RWPE2 (cell line): ENCODE measurements at places on chromosomes 7 and 10.

DNA sequence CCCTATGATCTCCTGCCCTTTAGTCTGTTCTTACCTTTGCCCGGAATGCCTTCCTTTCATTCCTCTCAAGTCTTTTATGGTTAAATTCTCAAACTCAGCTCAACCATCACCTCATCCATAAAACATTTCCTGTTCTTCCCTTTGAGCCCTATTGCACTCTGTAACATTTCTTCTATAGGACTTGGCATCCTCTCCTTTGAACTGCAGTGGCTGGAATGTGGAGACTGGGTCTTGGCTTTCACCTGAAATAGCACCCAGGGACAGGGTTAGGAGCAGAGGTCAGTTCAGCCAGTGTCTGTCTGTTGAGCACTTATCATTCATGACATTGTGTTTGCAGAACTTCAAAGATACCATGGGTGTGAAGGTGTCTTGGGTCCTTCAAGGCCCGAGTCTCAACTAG, 7.2 kb downstream of the NFE2L3 start:
- no peak for DNase-seq

DNA sequence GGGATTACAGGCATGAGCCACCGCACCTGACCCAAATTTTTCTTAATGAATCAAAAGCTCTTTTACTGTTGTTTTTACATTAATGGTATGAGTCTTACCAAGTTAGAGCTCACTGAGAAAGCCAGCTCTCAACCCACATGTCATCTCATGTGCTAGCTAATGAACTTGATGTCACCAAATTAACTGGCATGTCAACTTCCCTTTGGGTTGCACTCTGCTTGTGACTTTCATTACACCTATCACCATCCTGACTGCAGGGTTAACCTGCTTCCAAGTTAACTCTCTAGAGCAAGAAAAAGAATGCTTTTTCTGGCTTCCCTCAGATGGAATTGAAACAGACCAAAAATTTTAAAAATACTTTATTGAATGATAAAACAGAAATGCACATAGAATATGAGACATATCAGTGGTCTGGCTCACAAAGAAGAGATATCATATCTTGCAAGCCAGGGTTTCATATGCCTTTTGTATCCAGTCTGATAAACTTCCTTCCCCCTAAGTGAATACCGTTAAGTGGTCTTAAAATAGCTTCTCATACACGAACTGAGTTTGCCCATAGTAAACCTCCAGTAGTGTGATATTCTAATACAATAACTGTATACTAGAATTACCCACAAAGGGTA, 42.9 kb upstream of the TRIM24 start:
- DNase-seq: no peak

DNA sequence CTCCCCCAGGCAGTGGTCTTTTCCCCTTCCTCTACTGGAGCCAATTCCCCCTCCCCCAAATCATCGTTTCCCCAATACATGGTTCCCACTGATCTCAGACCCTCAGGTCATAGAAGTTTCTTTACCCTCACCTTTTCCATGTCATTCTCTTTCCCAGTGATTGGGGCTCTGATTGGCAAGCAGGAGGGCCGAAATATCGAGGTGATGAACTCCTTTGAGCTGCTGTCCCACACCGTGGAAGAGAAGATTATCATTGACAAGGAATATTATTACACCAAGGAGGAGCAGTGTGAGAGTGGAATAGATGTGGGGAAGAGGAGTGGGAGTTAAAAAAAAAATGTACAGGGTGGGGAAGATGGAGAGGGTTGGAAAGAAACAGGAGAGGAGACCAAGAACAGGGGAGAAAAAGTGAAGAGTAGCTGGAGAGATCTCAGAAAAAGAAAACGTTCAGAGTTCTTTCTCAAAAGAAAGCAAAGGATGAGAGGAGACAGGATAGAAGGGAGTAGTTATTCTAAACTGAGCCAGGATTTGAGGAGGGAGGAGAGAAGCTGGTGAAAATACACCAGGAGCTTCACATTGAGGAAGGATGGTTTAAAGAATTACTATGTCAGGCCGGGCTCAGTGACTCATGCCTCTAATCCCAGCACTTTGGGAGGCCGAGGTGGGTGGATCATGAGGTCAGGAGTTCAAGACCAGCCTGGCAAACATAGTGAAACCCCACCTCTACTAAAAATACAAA, 858 bp downstream of the COPS6 start:
- no peak for DNase-seq

DNA sequence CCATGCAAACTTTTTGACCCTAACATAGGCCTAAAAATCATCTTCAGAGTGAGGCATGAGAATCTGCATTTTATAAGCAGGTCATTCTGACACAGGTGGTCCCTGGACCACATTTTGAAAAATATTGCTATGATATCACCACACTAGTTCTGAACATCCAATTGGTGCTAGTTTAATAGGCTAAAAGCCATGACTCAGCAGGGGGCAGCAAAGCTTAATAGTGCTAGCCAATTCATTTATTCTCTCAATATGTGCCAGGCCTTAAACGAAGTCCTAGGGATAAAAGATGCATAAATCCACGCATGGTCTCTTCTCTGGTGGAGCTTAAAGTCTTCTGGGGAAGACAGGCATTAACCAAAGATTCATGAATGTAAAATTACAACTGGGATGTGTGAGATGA, 10.2 kb upstream of the SLC25A28 start:
- DNase-seq: no peak

- peak; percentile 74 for DNase-seq
Observed at GRCh38 chr10:15084502-15084922, 4.1 kb downstream of the ACBD7 start.

DNA sequence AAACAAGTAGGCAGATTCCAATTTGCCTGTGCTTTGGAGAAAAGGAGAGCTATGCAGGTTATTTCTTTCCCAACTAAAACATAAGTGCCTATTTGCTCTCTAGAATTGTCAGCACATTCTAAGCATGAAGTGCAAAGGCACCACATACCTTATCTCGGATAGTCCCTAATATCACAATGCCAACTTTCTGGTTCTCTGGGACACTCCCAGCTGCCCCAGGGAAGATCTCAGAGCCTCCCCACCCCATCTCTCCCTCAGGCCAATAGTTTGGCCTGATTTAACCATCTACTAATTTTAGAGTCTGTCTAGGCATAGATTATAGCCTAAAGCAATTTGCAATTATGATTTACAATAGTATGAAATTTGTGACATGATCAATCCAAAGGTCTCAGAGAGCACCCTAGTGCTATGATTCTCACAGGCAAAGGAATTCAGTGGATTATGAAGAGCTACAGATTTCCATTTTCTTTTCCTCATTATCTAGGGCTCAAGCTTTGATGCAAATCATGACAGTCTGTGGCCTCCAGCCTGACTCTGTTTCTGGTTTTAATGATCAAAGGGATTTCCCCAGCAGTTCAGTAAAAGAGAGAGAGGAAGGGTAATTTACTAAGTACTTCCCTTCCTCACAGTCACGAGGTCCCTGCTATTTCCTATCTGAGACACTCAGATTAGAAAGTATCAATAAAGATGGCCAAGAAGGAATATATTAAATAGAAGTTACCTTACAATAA, 29.0 kb upstream of the IL6 start:
- DNase-seq: no peak

- no peak for DNase-seq
Observed at GRCh38 chr10:61159253-61159652, 215.3 kb upstream of the RHOBTB1 start.

DNA sequence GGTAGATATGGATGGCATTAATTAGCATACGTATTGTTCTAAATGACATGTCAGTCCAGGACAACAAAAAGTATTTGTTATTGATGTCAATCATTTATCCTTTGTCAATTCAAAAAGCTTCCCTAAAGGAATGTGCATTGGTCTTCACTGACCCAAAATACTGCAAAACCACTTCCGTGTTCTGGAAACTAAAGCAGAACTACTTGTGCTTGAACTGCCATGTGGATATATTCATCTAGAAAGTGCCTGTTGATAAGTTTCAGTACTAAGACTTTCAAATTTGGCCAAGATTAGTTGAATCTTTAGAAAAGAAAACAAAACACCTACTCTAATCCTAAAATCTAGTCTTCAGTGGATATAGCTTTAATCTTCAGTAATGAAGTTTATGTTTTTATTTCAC, 242.1 kb upstream of the PPP1R3A start:
- no peak for DNase-seq

DNA sequence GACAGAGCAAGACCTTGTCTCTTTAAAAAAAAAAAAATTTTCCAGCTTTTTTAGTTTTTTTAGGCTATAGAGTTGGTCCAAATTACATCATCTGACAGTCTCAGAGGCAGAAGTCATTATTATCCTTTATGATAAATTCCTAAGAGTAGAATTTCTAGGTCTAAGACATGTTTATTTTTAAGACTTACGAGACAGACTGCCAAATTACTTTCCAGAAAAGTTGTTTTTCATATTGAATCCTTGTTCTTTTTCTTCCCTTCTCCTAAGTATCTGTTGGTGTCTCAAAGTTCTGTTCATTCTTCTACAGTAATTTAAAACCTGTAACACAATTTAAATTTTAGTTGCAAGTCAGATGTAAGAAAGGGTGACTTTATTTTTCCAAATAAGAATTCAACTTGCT, 421.4 kb downstream of the GALNT17 start:
- DNase-seq: no peak

DNA sequence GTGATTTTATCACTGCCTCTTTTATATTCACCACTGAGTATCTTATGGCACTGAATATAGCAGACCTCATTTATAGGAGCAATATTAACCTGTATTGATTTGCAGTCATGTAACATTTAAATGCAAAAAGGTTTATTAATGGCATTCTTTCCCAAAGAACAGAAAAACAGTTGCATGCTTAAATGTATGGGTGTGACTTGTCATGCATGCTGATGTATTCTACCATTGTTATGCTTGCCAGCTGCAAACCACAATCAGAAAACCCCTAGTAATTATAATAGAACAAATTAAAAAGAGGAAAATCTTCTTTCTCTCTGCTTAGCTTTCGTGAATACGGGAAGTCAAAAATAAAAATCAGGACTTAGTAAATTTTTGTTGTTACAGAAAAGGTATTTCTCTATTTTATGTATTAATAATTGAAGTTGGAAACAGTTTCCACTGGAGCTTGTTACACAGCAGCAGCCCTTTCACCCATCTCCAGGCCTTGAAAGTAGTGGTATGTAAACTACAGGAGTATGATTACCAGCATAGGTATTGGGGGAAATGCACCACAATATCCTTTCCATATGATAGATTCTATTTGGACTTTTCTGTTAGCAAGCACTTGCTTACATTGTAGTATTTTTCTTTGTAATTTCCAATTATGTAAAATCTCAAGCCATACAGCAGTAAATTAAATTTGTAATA, 147.4 kb upstream of the TEX47 start:
- no peak for DNase-seq

DNA sequence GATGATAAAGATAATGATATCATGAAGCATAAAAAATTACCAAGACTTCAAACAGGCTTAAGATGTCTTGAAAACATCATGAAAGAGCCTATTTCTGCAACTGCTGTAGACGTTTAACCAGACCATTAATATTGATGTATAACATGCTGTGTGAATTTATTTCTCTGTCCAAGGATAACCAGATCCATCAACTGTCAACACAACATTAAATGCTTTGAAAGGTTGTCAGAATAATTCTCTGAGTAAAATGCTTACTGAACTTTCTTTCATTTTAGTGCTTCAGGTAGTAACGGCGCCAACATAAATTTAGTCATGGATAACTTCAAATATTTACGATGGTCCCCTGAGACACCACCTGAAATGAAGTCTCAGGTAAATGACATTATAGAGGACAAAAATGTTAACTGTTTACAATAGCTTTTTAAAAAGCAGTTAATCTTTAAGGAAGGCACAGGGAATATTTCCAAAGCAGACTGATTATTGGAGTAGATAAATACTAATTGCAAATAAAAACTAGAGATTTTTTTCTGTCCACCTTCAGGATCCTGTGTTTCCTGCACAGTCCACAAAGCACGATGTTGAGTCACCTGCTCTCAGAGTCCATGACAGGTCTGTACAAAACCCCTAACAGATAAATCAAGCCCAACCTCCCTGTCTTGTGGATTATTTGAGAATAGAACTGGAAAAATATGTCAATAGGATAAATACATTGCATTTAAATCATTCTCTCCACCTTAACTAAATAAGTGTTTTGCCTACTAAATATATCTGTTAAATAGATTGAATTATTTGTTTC, 1213.2 kb downstream of the XPNPEP1 start:
- DNase-seq: no peak

- DNase-seq: no peak
Observed at GRCh38 chr10:119368581-119368980, 161.2 kb downstream of the GRK5 start.

GRCh38 chr7:12066004-12066403, 145.1 kb upstream of the TMEM106B start:
- DNase-seq: no peak

GRCh38 chr7:154178895-154179294, 126.7 kb downstream of the DPP6 start:
- no peak for DNase-seq

GRCh38 chr10:32793033-32793432, 165.0 kb downstream of the ITGB1 start:
- no peak for DNase-seq

DNA sequence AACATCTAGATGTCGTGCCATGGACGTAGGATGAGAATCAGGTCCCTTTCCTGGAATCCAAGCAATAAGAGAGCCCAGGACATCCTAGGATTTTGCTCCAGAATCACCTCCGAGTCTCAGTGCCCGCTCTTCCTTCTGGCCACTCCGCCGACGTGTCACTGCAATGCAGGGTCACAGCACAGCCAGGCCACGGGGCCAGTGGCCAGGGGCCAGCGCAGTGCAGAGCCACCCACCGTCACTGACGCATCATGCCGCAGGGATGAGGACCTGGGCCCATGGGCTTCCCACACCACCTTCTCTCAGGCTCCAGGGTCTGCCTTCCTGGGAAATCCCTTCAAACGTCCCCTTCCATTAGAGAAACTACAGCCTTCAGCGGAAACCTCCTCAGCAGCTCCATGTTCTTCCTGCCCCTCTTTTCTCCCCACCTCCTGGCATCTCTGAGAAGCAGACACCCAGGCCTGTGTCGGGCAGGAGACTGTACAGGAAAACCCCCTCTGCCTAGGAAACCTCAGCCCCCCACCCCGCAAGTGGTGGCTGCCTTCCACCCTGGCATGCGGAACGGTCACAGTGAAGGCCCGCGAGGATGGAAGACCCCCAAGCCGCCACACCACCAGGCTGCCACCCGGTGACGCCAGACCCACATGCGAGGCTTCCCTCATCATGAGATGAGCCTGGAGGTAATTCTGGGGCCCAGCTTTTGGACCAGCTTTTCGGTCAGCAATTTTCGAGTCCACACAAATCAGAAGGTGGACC, 32.1 kb downstream of the STK32C start:
- DNase-seq: peak; percentile 63

GRCh38 chr7:115851291-115851690, 179.3 kb downstream of the TFEC start:
- DNase-seq: no peak

- DNase-seq: peak; percentile 96
Observed at GRCh38 chr10:104120903-104121484, 977 bp upstream of the SFR1 start.

- no peak for DNase-seq
Observed at GRCh38 chr7:40009301-40009700, 59.2 kb downstream of the CDK13 start.

- DNase-seq: no peak
Observed at GRCh38 chr7:7223250-7223649, 40.9 kb downstream of the C1GALT1 start.
